ENCODE measurements at places on chromosomes 3 and 15.

- DNase-seq = no peak
Measured at GRCh38 chr15:90337256-90337655, 14.8 kb upstream of the ZNF774 start.

DNA sequence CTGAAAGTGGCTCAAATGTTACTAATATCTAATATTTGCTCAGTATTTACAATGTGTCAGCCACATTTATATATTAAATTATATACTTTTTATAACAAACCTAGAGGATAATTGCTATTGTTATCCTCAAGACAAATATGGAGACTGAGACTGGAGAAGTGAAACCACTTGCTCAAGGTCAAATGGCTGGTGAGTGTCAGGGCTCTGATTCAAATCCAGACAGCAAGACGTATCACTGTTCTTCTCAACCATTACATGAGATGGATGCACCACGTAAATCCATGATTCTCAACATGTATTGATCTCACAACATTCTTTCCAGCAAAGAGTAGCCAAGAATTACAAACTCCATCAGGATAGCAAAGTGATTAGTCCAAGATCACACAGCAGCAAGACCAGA lies 53.8 kb upstream of the CPB1 start:
- DNase-seq = no peak

DNA sequence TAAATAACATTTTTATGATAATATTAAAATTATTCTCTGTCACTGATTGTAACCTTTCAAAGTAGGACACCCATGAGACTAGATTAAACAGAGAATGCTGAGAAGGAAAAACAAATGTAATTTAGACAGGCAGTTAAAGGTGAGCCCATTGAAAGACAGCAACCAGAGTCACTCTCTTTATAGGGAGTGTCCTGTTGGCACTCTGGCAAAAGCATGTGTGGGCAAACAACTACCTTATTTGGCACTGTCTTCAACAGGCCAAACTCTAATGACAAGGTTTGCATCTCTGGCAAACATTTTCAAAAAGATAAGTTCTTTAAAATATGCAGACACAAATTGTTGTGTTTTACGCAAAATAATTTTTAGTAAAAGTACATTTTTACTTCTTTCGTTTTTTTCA lies 29.8 kb downstream of the NFKBIZ start:
- no peak for DNase-seq

GRCh38 chr3:27311400-27311799 lies 57.8 kb downstream of the NEK10 start:
- DNase-seq = no peak

Measured in WERI-Rb-1 (cell line).